Renal cortical epithelial cell (primary cell): ENCODE measurements at places on chromosomes 5 and 9.
A peak's percentile ranks its signal among the peaks of the same experiment; 100 is the strongest.

DNA sequence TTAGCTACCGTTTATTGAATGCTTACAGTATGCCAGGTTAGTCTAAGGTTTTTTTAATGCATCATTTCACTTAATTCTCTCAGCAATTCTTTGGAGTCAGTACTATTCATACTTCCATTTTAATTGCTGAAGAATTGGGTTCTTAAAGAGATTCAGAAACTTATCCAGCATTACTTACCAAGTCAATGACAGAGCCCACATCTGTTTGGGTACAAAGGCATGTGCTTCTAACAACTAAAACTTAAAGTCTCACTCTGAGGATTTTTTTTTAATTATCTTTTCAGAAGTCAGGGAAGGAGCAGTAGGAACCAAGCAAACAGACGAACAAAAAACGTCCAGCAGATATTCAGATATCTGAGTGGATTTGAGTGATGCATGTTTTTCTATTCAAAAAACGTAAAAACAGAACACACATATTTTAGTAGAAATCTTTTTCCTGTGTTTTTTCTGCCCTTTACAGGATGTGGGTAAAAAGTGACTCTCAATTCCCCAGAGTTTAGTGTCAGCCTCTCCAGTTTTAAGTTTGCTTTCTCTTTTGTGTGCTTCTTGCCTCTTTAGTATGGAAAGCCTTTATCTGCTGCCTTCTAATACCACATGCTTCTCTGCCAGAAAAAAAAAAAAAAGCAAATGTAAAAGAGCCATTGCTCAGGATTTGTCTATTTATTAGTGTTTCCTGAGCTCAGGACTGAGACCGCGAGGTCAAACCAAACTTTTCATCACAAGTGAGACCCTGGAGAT lies 118.0 kb downstream of the PRKACG start:
- no peak for DNase-seq

- no peak for DNase-seq
Measured at GRCh38 chr9:87359264-87359663, 138.4 kb upstream of the DAPK1 start.

- DNase-seq: no peak
Measured at GRCh38 chr5:176851871-176852658, 41.7 kb downstream of the UNC5A start.

DNA sequence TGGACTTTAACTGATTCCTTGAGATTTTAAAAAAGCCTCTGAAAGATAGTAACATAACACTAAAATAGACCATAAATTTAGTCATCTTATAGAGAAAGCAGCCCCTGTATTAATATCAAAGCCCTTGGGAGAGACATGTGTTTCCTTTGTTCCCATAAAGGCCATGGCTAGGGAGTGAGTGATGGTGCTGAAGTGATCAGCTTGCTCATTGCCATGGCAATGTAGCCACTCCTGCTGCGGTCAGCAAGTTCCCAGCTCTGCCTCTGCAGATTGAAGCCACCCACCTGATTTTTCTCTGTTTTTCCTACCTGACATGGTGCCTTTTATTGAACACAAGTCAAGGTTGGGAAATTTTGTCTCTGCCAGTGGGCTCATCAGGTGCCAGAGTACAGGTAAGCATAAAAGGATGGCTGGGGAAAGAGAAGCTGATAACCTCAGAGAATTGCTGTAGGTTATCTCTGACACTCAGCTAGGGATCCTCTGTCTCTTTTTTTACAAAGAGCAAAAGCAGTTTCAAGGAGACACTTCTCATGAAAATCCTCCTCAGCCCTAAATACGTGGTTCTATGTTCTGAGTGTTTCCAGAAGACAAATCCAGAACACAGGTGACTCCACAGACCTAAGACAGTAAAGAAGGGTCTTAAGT lies 296.3 kb upstream of the NMUR2 start:
- peak; percentile 18 for DNase-seq
